ENCODE measurements at places on chromosomes 7 and 10.
A peak's percentile ranks its signal among the peaks of the same experiment; 100 is the strongest.

- DNase-seq, result peak; percentile 94
Measured at GRCh38 chr10:60044242-60044641, 137.9 kb upstream of the CCDC6 start.

GRCh38 chr7:74212661-74213060 is 2.9 kb downstream of the LAT2 start:
- DNase-seq, result no peak

GRCh38 chr7:41045556-41046123 is 657.2 kb downstream of the INHBA start:
- no peak for DNase-seq

DNA sequence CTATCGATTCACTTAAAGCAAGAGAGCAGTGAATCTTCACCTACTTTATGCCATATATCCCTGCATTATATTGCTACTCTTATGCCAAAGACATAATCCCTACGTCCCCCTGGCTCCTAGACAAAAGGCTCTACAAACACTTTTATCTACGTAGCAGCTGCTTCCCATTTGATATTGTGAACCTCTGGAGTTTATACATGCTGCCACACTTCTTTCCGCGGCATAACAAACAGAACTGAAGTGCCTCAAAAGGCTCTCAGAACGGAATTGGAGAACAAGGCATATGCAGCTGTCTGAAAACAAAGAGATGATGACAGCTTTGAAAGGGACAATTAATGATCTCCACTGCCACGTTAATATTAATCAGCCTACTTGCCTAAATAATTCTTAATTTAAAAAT is 985.6 kb upstream of the LRRN3 start:
- DNase-seq, result no peak

DNA sequence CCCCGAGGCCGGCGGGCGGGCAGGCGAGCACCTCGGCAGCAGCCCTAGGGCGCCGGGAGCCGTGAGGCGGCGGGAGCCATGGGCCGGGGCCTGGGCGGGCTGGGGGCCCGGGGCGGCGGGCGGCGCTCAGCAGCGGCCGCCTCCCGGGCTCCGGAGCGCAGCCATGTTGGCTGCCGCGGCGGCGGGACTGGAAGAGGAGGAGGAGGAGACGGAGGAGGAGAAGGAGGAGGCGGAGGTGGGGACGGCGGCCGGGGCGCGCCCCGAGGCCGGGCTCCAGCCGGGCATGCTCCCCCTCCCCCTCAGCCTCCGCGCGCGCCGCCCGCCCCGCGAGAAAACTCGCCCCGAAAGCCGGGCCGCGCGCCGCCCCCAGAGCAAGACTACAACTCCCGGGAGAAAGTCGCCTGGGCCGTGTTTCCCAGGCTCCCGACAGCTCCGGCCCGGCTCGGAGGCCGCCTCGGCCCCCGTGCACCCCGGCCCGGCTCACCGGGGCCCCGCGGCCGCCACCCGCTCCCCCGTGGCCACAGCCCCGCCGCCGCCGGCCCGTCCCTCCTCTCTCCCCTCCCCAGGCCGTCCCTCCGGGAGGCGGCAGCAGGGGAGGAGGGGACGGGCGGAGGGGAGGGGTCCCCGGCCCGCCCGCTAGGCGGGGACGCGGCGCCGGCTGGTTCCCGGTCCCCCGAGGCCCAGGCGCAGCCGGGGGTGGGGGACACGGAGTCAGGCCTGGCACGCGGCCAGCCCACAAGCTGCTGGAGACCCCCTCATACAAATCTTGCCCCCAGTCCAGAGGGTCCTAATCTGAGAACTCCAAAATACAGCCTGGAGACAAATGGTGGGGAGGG is at the start of gene DLG5:
DLG5 (minus strand) TSS at position 190 of the 836 bp plus-strand sequence. CDS start 235 bp downstream, outside the sequence.
- DNase-seq, result peak; percentile 66

- peak; percentile 3 for DNase-seq
Measured at GRCh38 chr7:123190109-123190831, 9.5 kb downstream of the SLC13A1 start.

DNA sequence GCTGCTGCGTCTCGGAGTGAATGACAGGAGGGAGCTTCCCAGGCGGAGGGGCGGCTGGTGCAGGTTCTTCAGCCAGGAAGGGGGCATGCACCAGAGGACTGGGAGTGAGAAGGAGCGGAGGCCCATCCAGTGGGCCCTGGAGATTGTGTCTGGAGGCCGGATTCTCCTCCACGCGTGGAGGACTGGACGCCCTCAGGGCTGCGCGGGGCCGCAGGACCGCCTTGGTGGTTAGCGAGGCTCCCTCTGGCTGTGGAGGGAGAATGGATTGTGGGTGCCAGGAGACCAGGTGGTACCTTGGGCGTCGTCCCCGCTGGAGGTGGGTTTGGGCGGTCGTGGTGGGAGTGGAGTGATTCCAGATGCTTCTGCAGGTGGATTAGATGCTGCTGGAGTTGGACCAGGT is 68.9 kb downstream of the ELFN1 start:
- DNase-seq, result no peak

- DNase-seq, result peak; percentile 88
Measured at GRCh38 chr10:79404231-79404609, 41.2 kb downstream of the ZCCHC24 start.

DNA sequence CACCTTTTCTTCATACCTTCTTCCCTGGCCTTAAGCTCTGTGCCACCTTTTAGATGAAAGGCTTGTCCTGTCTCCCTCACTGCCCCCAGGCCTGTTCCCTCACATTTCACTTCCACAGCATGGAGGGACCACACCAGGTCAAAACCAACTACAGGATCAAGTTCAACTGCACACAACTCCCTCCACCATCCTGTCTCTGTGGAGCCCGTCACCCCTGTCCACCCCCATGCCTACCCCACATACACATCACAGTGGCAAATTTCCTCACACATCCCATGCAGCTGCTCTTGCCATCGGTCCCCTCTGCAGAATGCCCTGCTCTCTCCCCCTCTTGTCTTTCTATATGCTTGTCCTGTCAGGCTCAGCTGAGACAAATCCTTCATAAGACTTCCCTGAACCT is 154.1 kb downstream of the USP6NL start:
- no peak for DNase-seq

DNA sequence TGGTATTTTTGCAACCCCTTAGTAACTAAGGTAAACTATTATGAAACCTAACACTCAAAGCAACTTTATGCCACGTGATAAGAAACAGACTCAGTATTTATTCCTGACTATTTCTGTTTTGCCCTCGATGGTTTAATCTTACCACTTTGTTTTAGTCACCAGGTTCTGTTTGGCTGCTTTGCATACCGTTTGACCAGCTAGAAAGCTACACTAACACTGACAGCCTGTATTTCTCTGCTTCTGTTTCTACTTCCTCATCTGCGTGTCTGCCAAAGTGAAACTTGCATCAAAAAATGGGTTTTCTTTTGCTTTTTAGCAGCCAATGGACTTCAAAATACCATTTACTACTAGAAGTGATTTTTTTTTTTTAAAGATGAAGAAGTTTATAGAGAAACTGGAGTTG is 802.5 kb downstream of the GRM8 start:
- DNase-seq, result no peak

GRCh38 chr7:18425838-18426445 is 69.6 kb upstream of the HDAC9 start:
- peak; percentile 57 for DNase-seq

DNA sequence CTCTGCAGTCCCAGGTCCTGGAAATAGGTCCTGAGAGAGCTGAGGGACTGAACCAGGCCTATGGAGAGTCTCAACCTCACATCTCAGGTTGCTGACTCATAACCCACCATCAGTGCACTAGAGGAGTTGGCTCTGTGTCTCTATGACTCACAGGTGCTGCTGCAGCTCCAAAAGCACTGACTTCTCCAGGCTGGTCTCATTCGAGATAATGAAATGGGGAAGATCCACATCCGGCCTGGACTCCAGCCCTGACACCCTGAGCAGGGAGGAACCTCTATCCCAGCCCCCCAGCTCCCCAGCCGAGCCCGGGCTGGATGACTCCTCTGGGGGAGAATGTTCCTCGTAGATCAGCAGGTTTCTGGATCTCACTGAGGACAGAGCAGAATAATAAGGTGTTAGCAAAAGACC is 35.5 kb upstream of the DGKI start:
- peak; percentile 98 for DNase-seq

DNA sequence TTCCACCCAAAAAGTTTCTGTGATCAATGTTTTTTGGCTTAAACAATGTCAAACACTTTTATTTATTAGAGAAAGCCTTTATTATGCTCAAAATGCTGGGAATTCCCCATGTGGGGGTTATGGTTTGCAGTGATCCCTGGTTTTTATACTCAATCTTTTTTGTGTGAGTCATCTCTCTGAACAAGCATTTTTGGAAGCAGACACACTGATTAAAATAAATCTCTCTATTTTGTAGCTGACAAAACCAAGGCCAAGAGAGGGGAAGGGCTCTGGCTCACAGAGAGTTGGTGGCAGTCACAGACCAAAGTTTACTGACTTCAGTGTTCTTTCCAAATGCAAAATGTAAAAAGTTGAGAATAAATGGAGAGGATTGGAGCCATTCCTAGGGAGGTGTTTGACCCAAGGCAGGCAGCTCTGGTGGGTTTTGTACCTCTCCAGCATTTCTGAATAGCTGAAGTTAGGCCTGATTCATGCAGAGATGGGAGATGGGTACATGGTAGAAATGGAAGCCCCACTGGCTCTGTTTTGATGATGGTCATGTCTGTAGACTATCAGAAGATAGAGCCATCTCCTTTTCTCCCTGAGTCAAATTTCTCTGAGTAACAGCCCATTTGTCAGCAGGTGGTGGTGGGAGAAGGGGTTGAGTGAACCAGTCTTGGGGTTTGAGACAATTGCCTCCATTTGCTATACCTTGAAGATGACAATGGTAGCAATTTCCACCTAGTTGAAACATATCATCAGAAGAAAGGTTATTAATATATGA is 45.4 kb upstream of the NAMPT start:
- DNase-seq, result peak; percentile 75

DNA sequence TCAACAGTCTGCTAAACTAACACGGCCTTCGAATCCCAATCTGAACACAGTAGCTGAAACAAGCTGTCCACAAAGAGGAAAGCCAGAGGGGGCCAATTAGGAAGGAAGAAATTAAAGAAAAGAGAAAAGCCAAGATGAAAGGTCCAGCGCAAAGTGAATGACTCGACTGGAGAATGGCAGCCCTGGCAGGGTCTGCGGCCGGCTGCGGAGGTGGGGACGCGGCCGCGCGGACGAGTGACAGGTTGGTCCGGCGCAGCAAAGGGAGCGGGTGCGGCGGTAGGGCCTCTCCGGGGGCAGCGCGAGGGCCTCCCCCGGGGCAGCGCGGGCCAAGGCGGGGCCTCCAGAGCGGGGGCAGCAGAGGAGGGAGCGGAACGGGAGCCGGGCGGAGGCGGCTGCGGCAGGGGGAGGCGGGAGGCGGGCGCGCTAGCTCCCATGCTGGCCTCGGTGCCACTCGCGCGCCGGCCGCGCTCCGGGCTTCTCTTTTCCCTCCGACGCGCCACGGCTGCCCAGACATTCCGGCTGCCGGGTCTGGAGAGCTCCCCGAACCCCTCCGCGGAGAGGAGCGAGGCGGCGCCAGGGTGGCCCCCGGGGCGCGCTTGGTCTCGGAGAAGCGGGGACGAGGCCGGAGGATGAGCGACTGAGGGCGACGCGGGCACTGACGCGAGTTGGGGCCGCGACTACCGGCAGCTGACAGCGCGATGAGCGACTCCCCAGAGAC is at the start of gene VWC2:
VWC2 (plus strand) TSS at position 421 of the 718 bp plus-strand sequence. CDS start 1,798 bp downstream, outside the sequence.
- no peak for DNase-seq

DNA sequence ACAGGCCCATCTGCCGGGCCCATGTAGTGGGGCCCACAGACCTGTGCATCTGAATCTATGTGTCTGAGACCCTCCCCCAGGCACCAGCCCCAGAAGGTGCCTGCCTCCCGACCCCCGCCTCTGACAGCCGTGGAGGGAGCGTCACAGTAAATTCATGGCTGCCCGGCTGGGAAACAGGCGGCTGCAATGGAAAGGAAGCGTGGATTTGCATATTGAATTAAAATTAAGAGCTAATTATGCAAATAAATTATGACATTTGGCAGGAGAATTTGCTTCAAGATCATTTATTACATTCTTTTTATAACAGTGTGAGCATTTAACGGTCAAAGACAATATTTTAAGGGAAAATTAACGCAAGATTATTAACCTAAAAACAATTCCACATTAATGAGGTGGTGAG is 92.3 kb downstream of the HIF1AN start:
- no peak for DNase-seq

DNA sequence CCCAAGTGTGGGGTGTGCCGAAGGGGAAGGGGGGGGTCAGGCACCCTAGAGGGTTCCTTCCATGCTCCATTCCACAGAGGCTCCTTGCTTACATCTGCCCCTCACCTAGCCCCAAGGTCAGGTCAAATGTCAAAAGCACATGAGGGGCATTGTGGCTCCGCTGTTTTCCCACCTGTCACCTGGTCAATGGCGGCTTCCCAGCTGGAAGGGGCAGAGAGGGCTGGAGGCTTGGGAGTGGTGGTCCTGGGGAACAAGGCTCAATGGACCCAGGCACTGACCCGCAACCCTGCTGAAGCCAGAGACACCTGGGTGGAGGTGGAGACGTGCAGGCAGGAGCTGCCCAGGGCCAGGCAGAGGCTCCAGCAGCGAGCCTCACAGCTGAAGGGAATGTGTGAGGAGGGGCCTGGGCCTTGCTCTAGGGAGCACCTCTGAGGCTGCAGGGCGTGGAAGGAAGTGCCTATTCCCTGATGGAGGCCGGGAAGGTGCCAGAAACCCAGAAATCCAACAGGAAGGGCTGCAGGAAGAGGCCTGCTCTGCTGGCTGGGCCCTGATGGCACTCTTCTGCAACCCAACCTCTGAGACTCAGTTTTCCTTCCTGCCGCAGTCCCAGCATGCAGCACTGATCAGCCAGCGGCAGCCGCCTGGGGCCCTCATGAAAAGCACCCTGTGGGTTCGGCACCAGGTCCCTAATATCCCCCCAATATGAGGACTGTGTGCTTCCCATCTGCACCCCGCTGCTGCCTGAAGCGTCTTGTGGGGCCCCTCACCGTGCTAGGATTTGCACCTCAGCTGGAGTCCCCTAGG is 16.0 kb downstream of the RASGEF1A start:
- no peak for DNase-seq

DNA sequence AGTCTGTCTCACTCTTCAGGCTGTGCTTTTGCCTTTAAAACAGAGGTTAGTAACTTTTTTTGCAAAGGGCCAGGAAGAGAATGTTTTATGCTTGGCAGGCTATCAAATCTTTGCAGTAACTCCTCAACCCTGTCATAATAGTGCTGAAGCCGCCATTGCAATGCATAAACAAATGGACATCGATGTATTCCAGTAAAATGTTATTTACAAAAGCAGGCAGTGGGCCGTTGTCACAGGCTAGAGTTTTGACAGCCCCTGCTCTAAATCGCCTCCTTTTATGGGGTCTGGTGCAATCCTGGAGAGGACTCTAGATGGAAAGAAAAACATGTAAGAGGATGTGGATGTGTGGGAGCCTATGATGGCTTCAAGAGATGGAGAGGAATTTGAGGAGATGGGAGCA is 568.3 kb downstream of the TYW1 start:
- DNase-seq, result no peak

GRCh38 chr7:4700577-4701235 is 18.6 kb downstream of the FOXK1 start:
- peak; percentile 55 for DNase-seq
